ENCODE measurements at places on chromosomes 4 and X.

DNA sequence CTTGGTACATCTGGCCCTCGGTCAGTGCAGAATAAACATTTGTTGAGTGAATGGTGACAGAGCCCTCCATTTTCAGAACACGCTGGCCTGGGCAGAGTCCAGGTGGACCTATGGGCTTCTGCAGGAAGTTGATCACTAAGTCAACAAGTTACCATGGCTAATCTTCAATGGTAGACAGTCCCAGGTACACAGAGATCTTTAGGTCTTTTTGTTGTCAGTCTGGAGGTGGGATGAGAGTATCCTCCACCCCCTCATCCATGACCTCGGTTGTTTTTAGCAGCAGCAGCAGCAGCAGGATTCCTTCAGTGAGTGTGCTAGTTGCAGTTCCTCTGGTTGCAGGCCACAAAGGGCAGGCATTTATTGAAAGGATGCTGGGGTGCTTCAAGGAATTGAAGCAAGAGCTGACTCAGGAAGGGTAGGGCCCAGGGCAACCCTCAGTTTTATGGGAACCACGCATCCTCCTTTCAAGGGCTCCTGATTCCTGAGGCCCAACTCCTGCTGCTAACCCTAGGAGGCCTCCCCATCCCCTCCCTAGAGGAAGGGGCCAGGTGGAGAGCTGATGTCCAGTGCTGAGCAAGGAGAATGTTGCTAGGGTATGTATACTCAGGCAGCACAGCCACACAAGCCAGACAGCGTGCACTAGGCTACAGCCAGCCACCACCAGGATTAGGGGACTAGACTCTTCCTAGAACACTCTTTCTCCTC, 1.7 kb upstream of the USP27X start:
- no peak for DNase-seq

DNA sequence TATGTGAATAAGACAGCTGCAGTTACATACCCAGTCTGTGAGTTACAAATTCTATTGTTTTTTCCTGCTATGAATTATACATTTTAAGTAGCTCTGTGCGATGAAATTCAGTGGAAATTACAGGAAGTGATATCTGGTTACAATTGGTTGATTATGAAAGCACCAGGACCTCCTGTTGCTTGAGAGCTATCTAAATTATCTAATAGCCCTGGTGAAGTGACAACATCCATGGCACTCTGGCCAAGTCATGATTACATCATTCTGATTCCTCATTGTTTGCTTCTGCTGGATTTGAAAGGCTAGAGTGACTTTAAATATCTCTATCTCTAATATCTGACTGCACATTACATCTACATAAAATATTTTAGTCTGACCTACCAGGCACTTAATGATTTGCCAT, 515.0 kb downstream of the CFAP47 start:
- DNase-seq, result no peak

DNA sequence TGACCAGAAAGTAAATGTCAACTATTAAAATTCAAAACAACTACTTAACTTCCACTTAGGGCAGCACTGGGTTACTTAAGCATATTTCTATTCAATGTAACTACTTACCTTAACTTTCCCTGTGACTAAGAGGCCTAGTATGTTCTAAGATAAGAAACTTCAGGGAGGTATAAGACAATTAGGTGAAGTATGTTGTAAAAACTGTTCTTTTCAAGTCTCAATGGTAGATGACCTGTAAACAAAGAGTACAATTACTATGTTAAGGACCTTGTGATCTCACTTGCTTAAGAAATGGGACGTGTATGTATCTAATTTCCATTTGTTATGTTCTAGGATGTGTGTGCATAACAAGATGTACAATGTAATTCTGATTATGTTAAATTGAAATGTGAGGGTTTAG, 960.5 kb downstream of the CCSER1 start:
- DNase-seq, result no peak

DNA sequence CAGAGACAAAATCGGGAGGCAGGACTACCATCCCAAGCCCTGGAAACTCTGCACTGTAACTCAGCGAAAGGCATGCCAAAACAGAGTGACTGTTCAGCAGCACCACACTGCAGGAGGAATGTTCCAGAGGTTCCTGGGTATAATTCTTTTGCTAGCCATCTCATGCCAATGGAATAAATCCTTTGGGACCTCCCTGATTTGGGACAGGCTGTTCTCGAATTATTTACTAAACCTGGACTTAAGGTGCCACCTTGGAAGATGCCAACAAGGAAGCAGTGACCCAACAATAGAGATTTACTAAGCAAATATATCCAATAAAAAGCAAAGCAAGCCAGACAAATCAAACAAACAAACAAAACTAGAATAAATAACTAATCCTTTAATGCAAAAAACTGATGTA, 9.3 kb downstream of the AADAT start:
- no peak for DNase-seq

DNA sequence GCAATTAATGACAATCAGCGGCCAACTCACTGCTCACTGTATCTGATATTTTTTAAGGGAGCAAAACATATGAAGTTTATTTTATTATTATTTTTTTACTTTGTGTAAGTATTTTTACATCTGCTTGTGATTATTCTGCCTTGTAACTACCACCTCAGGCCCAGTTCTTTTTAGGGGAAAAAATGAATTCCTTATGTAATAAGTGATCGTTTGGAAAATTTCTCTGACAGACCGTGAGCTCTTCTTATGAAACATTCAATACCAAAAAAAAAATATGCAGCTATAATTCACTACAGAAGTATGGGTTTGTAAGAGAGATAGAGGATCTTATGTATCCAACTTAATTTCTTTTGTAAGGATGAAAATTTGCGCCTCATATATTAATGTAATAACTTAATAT, 33.5 kb upstream of the STOX2 start:
- DNase-seq, result no peak

- DNase-seq, result no peak
Observed at GRCh38 chrX:54483946-54484345, 12.1 kb downstream of the FGD1 start.

GRCh38 chr4:176298664-176299063, 21.1 kb upstream of the SPCS3 start:
- DNase-seq, result no peak

GRCh38 chr4:117249333-117249732, 164.0 kb upstream of the TRAM1L1 start:
- no peak for DNase-seq

GRCh38 chrX:121894756-121895155, 847.3 kb downstream of the GLUD2 start:
- no peak for DNase-seq

GRCh38 chr4:87521757-87522374, 7.3 kb downstream of the SPARCL1 start:
- no peak for DNase-seq

DNA sequence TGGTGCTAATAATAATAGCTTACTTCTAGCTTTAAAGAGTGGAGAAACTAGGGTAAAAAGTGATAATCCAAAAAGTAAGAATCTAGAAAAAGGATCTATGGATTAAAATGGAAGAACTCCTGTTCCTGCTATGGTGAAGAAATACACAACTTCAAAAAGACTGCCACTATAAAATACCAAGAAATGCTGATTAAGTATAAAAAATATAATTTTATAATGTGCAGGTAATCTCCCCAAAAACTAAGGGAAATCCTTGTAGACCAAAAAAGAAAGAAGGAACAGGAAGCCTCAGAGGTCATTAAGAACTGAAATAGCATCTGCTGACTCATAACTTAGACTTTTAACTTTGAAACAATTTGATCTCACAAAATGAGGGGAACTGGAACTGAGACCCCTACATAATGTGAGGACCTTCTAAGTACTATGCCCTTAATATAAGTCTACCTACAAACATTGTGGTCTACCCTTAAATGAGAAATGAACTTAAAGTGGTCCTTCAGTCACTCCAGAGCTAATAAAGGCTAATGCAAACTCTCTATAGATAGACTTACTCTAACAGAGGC, 50.6 kb upstream of the SRPX start:
- DNase-seq, result no peak

- DNase-seq, result no peak
Observed at GRCh38 chrX:151692825-151693224, 2.4 kb upstream of the PRRG3 start.

DNA sequence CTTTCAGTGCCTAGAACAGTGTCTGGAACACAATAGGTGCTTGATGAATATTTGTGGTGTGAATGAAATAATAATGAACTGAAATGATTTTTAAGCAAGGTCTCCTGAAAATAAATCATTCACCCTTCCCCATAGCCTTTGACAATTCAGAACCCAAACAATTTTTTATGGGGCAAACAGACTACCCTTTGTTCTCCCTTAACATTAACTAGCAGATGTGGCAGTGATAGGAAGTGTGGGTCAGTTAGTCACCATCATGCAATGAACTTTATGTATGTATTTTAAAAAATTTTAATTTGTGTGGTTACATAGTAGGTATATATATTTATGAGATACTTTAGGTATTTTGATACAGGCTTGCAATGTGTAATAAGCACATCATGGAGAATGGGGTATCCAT, 27.2 kb upstream of the CD40LG start:
- DNase-seq, result no peak

DNA sequence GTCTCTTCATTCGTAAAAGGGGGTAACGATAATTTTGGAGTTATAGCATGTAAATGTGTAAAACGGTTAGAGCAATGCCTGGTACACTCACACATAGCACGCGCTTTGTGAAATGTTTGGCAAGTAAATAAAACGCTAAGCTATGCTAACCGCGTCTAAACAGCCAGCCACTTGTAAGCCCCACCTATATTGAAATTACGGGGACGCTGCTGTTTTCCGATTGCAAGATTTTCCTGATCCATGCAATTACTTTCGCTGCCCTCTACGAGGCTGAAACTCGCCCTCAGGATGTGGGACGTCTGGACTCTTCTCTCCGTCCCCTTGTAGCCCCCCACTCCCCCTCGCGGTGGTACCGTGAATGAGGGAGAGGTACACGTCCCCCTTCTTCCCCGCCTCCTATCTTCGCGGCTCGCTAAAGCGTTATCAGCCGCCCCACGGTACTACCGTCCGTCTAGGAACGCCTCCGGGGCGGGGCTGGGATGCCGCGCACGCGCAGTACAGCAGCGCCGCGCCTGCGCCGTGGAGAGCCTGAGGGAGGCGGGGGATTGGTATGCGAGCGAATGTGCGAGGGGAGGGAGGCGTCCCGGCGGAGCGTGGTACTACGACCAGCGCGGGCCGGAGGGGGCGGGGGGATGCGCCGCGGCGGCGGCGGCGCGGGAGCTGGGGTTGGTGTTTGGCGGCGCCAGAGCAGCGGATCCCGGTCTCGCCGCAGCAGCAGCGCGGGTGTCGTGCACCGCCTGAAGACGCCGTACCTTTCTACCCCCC, at the start of gene STIM2:
TSS of gene STIM2 (plus strand) at position 685 of the 765 bp plus-strand sequence.
- peak; percentile 97 for DNase-seq

- no peak for DNase-seq
Observed at GRCh38 chrX:10597871-10598270, 22.5 kb downstream of the MID1 start.

- no peak for DNase-seq
Observed at GRCh38 chrX:1545776-1546408, 8.9 kb upstream of the P2RY8 start.

DNA sequence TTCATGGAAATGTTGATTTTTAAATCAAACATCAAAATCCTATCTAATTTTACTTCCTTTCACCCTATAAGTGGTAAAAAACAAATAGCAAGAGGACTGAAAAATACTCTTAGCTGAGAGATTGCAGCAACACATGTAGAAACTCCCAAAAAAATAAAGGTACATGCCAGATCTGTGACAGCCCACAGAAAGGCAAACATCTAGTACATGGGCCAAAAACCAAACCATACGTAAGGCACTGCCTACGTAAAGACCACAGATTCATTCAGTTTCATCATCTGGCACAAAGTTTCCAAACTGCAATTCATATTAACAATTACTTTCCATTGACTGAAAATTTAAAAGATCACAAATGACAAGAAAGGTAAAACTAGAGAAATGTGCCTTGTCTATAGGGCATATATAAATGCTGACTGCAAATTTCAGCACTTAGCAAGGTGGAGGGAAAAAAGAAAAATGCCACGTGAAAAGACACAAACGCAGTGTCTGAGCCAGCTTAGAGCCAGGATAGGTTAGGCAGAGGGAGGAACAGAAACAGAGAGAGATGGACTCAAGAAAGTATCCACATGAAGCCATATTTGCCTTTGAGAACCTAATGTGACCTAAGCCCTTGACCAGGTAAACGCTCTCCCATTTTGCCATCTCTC, 88.1 kb downstream of the TSPAN5 start:
- no peak for DNase-seq

GRCh38 chr4:38687571-38688011, 23.6 kb downstream of the KLF3 start:
- no peak for DNase-seq

GRCh38 chr4:15457406-15458201, 12.1 kb upstream of the CC2D2A start:
- no peak for DNase-seq

DNA sequence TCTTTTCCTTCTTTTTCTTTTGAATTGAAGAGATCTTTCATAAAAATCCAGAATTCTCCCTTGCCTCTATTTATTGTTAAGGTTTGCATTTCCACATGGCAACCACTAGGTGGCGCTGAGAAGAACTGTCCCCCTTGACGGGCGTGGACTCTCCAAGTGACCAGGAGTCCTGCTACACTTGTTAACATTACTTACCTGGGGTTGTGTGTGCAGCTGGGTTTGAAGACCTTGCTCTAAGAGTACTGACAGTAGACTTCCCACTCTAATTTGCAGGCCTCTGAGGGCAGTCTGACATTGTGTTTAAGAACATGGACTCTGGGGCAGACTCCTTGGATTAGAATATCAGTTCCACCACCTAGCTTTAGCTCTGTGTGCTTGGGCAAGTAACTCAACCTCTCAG, 52.8 kb downstream of the GPRIN3 start:
- DNase-seq, result no peak

GRCh38 chr4:94722270-94722669, 35.5 kb upstream of the BMPR1B start:
- no peak for DNase-seq

- no peak for DNase-seq
Observed at GRCh38 chrX:11791090-11791489, 33.1 kb downstream of the MSL3 start.

- no peak for DNase-seq
Observed at GRCh38 chr4:81003597-81004111, 26.9 kb upstream of the BMP3 start.

DNA sequence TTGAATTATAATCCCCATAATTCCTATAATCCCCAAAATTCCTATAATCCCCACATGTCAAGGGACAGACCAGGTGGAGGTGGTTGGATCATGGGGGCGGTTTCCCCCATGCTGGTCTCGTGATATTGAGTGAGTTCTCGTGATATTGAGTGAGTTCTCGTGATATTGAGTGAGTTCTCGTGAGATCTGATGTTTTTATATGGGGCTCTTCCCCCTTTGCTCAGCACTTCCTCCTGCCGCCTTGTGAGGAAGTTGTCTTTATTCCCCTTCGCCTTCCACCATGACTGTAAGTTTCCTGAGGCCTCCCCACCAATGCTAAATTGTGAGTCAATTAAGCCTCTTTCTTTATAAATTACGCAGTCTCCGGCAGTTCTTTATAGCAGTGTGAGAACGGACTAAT, 36.6 kb upstream of the GPR78 start:
- DNase-seq, result no peak

GRCh38 chrX:13494562-13494961, 74.8 kb upstream of the EGFL6 start:
- no peak for DNase-seq

- DNase-seq, result no peak
Observed at GRCh38 chr4:4182835-4183568, 43.7 kb downstream of the OTOP1 start.

- DNase-seq, result no peak
Observed at GRCh38 chr4:76977736-76978350, 28.3 kb downstream of the SEPTIN11 start.

- no peak for DNase-seq
Observed at GRCh38 chr4:105652286-105652888, 56.1 kb downstream of the INTS12 start.
